Activated T-cell treated with anti-CD3 and anti-CD28 coated beads for 4 hours (primary cell): ENCODE measurements at places on chromosomes 7 and 10.

- no peak for DNase-seq
Measured at GRCh38 chr10:76447578-76447977, 1016.2 kb downstream of the LRMDA start.

GRCh38 chr7:108455551-108455997 lies 662 bp downstream of the NRCAM start:
- no peak for DNase-seq

GRCh38 chr7:114715907-114716306 lies 206.0 kb upstream of the MDFIC start:
- no peak for DNase-seq

GRCh38 chr7:2526659-2527504 lies 7.3 kb downstream of the LFNG start:
- no peak for DNase-seq

DNA sequence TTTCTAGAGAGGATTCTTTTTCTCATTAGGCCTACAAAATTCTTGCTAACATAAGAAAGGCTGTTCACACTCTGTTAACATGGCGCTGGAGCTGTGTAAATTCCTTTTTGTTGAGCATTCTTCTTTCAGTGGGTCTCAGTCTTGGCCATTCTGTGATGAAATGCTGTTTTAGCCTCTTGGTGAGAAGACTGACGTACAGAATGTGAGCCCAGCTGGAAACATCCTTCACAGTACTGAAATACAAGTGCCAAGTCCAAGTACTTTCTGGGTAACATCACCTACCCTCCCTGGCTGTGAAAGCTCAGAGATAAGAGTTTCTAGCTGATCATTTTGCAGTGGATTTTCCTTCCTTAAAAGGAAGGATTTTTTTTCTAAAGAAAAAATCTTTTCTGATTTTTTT lies 231.8 kb downstream of the AHR start:
- no peak for DNase-seq

GRCh38 chr7:30896783-30897637 lies 14.6 kb upstream of the AQP1 start:
- no peak for DNase-seq

- no peak for DNase-seq
Measured at GRCh38 chr10:61944410-61945147, 43.1 kb downstream of the ARID5B start.

- no peak for DNase-seq
Measured at GRCh38 chr7:37205451-37205850, 243.2 kb downstream of the ELMO1 start.

DNA sequence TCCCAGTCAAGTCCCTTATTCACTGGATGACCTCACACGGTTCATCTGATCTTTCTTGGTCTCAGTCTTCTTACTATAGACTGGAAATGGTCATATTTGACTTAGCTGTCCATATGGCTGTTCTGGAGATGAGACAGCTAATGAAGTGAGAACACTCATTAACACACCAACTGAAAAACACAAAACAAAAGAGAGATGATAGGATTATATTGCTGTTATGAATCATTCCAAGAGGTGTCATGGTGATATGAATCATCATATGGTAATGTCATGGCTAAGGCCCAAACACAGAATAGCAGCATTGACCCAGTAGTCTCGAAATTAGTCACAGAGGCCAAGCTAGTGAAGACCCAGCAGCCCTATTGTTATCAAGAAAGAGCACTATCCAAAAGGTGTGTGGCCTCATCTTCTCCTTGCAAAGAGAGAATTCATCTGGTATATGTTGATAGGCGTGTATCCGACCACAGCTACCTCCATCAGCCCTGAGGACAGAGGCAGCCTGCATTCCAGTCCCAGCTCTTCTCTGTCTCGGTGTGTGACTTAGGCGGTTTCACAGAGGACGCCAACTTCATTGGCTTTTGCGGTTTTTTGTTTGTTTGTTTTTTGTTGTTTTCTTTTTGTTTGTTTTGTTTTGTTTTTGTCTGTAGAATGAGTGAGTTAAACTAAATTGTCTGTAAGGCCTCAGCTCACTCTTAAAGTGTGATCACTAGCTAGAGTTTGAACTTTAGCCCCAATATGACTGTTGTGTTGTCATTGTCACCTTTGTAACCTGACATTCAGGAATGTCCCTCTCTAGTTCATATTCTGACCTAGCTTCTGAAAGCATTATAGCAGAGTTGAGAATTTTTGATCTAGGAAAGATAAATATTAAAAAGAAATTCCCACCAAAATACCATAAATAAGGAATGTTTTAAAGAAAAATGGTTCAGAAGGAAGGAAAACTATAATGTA lies 97.4 kb upstream of the PDCD4 start:
- DNase-seq = no peak

DNA sequence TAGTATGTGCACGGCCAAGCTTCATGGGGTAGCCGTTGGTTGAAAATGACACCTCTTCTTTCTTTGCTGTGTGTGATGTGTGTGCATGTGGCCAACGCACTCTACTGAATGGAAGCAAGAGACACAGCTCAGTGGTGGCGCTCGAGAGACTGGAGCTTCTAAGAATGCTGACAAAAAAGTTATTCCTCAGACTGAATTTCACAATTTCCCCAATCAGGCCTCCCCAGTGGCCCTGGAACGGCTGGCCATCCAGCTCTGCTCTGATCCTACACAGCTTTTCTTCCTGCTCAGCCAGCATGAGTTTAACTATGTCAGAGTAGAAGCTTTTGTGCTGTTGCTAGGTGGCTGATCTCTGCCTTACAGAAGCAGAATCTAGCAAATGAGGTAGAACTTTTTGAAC lies 186.7 kb upstream of the PLXDC2 start:
- DNase-seq = no peak

GRCh38 chr10:26773633-26774032 lies 76.1 kb downstream of the PDSS1 start:
- DNase-seq = no peak

DNA sequence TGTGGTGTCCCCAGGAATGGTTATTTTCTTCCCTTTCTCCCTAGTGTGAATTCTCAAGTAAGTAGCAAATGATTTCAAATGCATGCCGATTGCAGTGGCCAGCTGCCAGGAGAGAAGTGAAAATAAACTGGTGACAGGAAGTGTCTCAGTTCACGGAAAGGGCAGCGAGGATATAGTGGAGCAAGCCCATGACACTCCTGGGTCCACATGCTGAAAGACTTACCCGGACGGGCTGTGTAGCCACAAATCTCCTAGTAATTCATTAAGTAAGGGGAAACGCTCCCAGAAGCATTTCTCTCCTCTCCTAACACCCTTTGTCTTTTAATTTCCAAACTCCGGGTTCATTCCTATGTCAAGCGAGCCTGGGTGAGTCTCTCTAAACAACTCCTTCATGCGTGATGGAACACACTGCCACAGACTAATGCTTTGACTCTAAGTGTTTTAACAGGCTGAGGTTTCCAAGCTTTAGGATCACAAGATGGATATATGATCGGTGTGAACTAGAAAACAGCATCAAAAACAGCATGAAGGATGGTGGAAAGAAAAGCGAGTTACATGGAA lies 125.6 kb downstream of the CYP26A1 start:
- DNase-seq = no peak
